Coronary artery (tissue), 2 donors: ENCODE measurements at places on chromosomes 2 and 18.
A peak's percentile ranks its signal among the peaks of the same experiment; 100 is the strongest.

DNA sequence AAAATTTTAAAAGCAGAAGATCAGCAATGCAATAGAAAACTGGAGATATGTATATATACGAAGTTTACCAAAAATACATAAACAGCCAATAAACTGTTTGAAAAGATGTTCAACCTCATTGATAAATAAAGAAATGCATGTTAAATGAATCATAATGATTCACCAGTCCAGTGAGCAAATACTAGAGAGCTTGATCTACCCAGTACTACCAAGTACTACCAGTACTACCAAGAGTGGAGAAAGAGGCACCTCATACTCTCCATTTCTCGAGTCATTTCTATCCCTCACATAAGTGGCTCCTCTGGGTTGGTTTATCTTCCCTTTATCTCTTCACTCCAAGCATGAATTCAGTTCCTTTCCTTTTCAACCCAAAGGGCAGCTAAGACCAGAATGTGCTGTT is 138.9 kb downstream of the MREG start:
- DNase-seq: no peak

DNA sequence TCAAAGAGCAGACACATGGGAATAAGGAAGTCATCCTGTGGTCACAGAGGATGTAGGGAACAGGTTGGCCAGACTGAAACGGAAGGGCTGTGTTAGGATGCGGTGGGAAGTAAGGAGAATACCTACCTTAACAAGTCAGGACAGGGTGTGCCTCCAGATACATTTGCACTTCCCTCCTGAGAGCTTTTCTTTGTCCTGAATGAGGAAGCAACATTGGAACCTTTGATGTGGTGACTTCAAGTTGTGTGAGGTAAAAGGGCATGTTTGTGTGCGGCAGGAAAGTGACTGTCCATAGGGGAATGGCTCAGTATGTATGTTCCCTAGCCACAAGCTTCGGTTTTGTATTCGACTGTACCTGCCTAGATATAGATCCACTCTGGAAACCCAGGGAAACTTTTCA is 24.9 kb upstream of the LRRTM1 start:
- no peak for DNase-seq

GRCh38 chr2:233248999-233249398 is 2.5 kb upstream of the ATG16L1 start:
- DNase-seq: no peak

- DNase-seq: no peak
Observed at GRCh38 chr18:48607056-48607984, 68.5 kb downstream of the CTIF start.

DNA sequence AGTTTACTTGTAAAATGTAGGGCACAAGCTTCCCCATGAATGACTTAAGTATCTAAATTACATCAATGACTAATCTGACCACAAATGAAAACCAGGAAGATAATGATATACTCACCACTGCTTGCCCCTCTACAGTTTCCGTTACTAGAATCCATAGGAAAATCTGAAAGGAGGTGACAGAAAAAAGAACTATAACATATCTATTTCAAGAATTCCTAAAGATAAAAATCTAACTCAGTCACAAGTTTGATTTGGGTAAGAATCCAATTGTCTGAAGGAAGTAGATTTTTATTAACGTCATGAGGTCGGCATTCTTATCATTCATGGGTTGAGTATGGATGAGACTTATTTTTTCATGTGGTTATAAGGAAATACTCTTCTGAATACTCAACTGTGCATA is 7.8 kb downstream of the FRZB start:
- DNase-seq: no peak

DNA sequence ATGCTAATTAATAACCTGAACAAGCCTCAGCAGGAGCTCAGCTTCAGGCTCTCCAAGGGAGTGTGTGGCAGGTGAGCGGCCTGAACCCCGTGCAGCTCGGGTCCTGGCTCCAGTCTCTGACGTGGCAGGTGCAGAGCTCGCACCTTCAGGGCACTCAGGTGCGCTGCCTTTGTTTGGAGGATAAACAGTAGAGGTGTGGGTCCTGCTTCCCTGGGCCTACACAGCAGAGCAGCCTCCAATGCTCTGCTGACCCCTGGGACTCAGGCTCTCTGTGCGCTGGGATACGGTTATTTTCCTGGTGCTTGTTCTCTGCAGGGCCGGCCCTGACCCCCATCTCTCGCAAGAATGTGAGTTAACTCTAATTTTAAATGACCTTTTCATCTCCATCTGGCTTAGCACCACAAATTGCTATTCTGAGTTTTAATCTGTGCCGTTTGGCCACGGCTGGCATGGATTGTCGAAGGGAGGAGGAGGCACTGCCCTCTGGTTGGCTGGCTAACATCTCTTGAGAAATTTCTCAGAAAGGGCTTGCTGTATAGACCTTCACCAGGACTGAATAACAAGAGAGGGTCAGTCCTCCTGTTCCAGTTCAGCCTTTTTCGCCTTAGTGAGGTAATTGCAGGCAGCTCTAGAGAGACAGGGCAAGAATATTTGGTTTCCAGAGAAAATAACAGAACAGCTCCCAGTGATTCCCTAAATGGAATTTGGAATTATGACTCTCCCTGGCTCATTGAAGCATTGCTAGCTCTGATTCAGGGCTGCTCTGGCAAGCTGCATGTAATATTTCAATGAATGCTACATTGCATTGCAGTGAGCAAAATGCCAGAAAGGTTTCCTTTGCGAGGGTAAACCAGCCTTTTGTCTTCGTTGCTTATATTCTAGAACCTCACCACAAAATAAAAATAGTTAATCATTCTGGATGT is 161.8 kb downstream of the DCDC2C start:
- DNase-seq: no peak

DNA sequence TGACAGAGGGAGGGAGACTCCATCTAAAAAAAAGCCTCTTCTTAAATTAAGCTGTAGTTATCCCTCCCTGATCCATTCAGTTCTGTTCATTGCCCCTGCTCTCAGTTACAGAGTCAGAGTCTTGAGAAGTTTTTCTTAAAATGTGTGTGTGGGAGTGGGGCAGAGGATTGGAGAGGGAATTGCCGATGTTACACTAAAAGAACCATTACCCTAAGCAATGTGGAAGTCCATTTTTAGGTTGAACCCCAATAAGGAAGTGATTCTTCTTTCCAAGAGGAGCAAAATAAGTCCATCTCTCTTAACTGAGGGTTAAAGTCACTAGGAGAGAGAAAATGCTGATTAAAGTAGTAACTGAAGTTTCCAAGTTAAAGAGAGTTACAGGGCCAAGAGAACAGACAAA is 21.2 kb upstream of the THOC1 start:
- no peak for DNase-seq

- peak; percentile 41 for DNase-seq
Observed at GRCh38 chr2:120436885-120437603, 91.1 kb downstream of the INHBB start.

- peak; percentile 22 for DNase-seq
Observed at GRCh38 chr18:48816554-48816953, 134.2 kb downstream of the SMAD7 start.

GRCh38 chr18:2590303-2590702 is 18.9 kb downstream of the NDC80 start:
- DNase-seq: no peak

- no peak for DNase-seq
Observed at GRCh38 chr2:17871639-17872038, 6.8 kb upstream of the KCNS3 start.

DNA sequence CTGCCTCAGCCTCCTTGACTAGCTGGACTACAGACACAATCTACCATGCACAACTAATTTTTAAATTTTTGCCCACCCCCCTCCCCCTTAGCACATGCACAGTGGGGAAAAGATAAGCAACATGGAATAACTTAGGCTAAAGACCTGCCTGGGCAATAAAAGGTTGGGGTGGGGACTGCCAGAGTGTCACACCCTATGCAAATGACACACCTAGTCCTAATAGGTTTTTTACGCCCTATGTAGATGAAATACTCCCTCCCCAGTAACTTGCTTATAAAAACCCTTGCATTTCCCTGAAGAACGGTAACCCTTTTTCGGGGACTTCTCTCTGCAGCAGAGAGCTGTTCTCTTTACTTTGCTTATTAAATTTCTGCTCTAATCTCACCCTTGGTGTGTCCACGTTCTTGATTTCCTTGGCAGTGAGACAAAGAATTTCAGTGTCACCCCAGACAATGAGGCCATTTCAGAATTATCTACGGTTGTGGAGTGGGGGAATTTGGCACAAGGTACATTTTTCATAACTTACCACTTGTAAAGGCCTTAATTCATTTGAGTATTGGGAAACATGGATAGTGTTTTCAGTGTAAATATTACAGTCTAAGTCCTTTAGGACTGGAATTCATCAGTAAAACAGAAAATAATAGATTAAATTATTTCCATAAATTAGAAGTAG is 109.2 kb downstream of the NOL4 start:
- DNase-seq: no peak

DNA sequence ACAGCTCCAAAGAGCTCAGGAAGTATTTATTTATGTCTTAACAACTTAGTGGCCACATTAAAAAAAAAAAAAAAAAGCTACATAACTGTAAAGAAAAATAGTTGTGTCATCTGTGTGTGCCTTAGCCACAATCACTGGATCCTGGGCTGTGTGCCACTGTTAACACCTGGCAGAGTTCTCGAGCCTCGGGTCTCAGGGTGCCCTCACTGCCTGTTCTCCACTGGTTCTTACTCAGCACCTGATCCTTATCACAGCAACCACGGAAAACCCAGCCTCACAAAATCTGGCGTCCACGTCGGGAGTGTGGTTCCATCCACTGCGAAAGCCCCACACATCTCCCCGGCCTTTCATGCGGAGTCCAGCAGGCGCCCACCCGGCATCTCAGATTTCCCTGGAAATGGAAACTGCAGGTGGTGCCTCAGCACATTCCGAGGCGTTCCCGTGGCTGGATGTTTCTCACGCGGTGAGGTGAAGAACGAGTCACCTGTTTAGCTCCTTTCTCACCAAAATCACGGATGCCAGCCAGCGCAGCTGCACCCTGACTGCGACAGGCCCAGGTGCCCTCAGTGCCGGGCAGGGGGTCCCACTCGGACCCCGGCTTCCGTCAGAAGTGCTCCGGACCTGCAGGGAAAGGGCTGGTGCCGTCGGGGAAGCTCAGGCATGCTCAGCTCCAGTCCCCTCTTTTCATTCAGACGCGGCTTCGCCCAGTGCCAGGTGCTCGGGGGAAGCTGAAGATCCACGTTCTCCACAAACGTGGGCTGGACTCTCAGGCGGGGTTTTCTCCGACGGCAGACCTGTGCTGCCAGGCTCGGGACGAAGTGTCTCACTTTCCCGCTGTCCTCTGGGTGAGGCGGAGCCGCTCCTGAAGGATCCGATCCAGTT is 198.7 kb upstream of the SALL3 start:
- no peak for DNase-seq

DNA sequence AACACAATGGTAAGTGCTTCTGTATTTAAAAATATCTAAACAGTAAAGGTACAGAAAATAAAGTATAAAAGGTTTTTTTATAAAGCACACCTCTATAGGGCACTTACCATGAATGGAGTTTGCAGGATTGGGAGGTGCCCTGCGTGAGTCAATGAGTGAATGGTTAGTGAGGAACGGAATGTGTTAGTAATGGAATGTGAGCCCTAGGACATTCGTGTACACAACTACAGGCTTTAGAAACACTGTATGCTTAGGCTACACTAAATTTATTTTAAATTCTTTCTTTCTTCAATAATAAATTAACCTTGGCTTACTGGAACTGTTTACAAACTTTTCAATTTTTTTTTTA is 337.9 kb upstream of the SLC39A10 start:
- no peak for DNase-seq

GRCh38 chr18:36582988-36583745 is 245.6 kb downstream of the TPGS2 start:
- peak; percentile 12 for DNase-seq

DNA sequence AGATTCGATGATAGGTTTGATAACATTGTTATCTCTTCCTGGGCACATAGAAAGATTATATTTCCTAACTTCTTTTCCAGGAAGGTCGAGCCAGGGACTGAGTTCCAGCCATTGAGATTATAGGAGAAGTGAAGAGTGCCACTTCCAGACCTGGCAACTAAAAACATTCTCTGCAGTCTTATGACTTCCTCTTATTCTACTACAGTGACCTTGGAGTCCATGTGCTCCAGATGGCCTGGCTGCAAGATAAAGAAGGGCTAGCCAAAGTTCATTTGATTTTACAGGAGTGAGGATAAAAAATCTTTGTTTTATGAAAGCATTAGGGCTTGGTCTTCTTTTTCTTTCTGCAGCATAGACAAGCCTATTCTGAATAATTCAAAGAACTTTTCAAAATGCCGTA is 363.0 kb downstream of the FSIP2 start:
- DNase-seq: no peak

GRCh38 chr18:80106482-80107051 is 2.5 kb upstream of the ADNP2 start:
- no peak for DNase-seq

GRCh38 chr2:233445152-233445830 is 91.0 kb downstream of the DGKD start:
- DNase-seq: no peak

- no peak for DNase-seq
Observed at GRCh38 chr18:34929336-34929780, 111.9 kb upstream of the MAPRE2 start.

DNA sequence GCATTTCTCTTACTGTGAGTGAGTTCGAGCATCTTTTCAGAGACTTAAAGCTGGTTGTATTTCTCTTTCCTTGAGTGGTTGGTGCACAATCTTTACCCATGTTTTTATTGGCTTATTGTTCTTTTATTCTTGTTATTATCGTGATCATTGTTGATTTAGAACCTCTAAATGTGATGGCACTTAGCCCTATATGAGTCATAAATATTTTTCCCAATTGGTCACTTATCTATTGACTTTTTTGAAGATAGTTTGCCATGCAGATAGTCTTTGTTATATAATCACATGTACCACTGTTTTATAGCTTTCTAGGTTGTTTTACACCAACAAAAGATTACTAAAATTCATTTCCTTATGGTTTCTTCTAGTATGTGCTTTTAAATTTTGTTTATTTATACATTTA is 141.6 kb upstream of the MSH6 start:
- no peak for DNase-seq

DNA sequence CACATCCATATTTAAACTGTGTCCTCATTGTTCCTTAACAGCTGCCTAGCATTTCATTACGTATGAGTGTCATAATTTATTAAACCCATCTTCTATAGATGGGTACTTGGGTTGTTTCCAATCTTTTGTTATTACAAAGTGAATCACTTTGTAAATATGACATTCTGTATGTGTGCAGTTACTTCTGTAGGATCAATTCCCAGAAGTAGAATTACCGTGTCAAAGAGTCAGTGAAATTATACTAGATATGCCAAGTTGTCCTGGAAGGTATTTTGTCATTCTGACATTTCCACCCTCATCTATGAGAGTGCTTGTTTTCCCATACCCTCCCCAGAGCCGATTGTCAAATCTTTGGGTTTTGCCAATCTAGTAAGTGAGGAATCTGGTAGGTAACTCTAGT is 194.5 kb upstream of the APCDD1 start:
- DNase-seq: no peak

GRCh38 chr2:20491739-20492531 is 45.1 kb downstream of the RHOB start:
- no peak for DNase-seq

- DNase-seq: peak; percentile 54
Observed at GRCh38 chr2:71944806-71945602, 202.7 kb downstream of the CYP26B1 start.

DNA sequence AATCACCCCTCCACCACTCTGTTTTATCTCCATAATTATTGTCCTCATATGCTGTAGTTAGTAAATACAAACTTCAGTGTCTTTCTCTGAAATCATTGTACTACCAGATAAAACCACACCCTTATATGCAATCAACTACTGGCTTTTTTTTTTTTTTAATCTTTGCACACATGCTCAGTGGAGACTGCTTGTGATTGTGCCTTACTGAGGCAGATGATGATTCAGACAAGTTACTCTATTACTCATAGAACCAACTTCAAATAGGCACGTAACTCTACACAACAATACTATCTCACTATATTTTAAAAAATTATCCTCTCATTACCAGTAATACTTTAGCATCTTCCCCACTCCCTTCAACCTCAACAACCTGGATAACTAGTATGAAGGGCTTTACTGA is 1278.4 kb upstream of the PIK3C3 start:
- no peak for DNase-seq
